ENCODE measurements at places on chromosomes 2 and 18. TPM values are rescaled to one million over a fixed set of nuclear protein-coding genes. Genes with fewer than 3 reads are reported as not detected.

MPPE1 gene
- 32.4 TPM for total RNA-seq

DNAH6 gene
- 0.78 TPM for total RNA-seq

SPP2 gene
- total RNA-seq, result not detected

GRCh38 chr2:36287363-36288275, 68.0 kb upstream of the CRIM1 start:
- no peak overlapping the region for H3K4me3 ChIP-seq
- no peaks in the 10 kb centered on the region for H3K27me3 ChIP-seq
- DNase-seq, result no peak
- H3K27ac ChIP-seq, result no peak overlapping the region

DNA sequence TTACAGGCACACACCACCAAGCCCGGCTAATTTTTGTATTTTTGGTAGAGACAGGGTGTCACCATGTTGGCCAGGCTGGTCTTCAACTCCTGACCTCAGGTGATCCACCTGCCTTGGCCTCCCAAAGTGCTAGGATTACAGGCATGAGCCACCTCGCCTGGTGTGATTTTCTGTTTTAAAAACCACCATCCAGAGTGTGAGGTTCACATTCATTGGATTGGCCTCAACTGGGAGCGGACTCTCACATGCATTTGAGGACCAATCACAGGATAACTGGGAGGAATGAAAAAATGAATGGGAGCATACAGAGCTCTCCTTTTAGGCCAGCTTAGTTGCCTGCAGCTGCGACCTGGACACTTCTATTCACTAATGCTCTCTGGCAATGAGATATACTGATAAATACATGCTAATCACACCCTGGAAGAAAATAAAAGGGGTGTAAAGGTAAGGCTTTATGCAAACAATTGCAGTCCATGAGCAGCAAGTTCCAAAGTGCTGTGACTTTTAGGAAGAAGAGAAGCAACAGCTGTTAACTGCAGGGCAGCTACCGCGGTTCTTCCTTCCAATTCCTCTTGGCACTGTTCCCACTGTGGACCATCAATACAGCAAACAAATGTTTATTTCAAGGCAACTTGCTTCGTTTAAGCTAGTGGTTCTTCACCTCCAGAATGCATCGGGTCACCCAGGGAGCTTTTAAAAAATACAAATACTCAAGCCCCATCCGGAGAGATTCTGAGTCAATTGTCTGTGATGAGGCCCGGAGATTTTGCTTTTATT, 49.5 kb upstream of the FZD5 start:
- no peak overlapping the region for H3K27ac ChIP-seq
- no peaks in the 10 kb centered on the region for H3K4me1 ChIP-seq
- H3K4me3 ChIP-seq, result no peak overlapping the region

DNA sequence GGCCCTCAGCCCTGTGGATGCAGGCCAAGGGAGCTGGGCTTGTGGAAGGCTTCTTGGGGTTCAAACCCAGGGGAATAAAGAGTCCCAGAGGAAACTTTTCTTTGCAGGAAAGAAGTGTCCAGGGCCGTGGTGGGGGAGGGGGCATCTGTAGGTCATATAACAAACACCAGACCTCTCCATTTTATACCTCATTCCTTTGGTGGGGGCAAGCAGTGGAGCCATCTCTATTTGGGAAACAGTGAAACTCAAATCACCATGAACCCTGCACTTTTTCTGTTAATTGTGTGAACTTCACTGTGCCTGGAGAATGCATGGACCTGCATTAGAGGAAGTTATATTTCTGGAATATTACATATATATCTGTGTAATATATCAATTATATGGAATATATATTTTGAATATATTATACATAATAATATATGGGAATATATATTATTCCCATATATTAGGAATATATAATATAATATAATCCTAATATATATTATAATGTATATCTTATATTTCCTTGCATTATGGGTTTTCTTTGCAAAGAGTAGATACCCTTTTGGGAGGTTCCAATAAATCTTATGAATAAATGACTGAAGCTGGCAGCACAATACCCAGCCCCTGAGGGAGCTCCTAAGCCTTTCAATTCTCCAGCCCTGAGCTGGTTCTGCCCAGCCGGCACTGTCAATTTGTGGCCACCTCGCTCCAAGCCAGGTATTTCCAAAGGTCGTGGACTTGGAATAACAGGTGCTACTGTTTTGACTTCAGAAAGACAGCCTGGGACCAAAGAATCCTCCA, 97.7 kb upstream of the PKDCC start:
- H3K27me3 ChIP-seq, result no peaks in the 10 kb centered on the region
- H3K4me1 ChIP-seq, result no peaks in the 10 kb centered on the region
- no peak for DNase-seq

DNA sequence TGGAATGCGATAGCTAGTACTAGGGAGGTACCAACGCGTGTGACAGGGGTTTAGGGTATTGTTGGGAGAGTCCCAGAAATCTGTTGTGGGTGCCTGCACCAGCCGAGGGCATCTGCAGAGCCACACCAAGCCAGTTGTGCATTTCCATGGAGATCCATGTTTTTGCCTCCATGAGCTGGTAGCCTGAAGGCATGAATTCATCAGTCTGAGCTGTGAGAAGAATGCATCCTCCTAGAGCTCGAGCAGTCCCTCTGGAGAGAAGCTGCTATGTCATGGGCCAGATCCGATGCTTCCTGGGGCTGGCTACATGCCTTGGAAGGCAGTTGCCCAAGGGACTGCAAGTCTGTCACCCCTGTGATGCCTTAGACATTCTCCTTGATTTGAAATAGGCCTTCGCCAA, 57.9 kb downstream of the LIPG start:
- H3K36me3 ChIP-seq, result no peaks in the 10 kb centered on the region
- H3K4me3 ChIP-seq, result no peak overlapping the region
- H3K4me1 ChIP-seq, result no peaks in the 10 kb centered on the region
- no peaks in the 10 kb centered on the region for H3K27me3 ChIP-seq
- DNase-seq, result no peak
- H3K27ac ChIP-seq, result no peak overlapping the region

GRCh38 chr2:239959059-239959971, 65.8 kb downstream of the NDUFA10 start:
- no peak overlapping the region for H3K4me3 ChIP-seq
- no peak overlapping the region for H3K27ac ChIP-seq
- no peaks in the 10 kb centered on the region for H3K36me3 ChIP-seq
- no peak for DNase-seq
- no peaks in the 10 kb centered on the region for H3K27me3 ChIP-seq
- no peaks in the 10 kb centered on the region for H3K4me1 ChIP-seq

Data from aorta (tissue), 5 donors.